NK-92 treated with Interleukin-12 subunit alpha and Interleukin-12 subunit beta, amount 100 ng/mL, for 24 hours (cell line): ENCODE measurements at places on chromosomes 11 and 22.
A peak's percentile ranks its signal among the peaks of the same experiment; 100 is the strongest.

DNA sequence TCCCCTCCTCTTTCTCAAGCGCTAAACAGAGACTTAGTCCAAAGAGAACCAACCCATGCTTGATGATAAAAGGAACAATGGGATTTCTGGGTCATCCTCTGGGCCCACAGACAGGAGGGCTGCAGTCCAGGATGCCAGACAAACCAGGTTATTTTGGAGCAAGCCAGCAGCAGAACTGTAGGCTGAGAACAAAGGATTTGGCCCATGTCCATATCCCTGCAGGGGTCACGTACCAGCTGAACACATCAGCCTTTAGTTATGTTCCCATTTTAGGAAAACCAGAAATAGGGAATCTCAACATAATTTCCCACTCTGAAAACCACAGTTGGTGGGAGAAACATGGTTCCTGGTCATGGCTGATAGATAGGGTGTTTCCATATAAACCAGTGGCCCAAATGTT, 533.6 kb upstream of the CADM1 start:
- no peak for DNase-seq

- DNase-seq, result no peak
Observed at GRCh38 chr11:44346983-44347382, 37.0 kb upstream of the ALX4 start.

GRCh38 chr11:57406337-57406904, 16.0 kb upstream of the PRG2 start:
- no peak for DNase-seq

DNA sequence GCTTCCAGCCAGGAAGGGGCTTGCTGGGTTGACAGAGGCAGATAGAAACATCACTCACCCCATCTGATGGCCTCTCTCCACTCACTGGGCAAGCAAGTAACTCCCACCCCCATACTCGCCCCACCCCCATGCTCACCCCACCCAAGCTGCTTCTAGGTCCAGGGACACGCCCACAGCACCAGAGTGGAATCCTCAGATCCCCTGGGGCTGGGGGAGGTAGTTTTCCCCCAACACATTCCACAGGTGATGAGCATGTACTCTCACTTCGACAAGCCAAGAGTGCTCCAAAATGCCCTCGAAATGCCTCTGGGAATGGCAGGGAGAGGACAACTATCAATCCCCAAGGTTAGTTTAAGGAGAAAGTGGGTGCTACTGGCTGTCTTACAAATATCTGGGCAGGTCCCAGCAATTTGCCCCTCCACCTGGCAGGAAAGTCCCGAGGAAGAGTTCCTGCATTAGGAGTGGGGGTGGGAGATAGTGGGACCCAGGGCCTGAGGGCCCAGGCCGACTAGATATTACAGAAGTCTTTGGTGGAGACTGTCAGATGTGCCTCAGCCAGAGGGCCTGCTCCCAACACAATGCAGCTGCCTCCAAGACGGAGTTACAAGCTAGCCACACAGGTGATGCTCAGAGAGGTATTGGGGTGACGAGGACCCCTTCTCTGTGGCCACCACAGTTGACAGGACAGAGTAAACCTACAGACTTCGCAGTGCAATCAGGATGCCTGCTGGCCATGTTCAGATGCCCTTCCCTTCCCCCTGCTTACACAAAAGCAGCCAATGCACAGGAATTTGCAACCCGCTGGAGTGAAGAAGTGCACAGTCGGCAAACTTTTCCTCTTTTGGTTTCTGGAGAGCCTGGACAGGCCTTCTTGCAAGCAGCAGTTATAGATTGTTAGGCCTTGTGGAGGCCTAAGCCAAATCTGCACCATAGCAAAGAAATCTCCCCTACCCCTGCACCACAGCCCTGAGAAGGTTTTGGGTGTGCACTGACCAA, 2.9 kb upstream of the LMO1 start:
- DNase-seq, result no peak

GRCh38 chr22:44878483-44879300, 126.3 kb downstream of the ARHGAP8 start:
- DNase-seq, result no peak

- DNase-seq, result no peak
Observed at GRCh38 chr11:2770096-2770751, 70.4 kb upstream of the KCNQ1OT1 start.

GRCh38 chr11:15412054-15412453, 297.3 kb downstream of the INSC start:
- DNase-seq, result no peak

DNA sequence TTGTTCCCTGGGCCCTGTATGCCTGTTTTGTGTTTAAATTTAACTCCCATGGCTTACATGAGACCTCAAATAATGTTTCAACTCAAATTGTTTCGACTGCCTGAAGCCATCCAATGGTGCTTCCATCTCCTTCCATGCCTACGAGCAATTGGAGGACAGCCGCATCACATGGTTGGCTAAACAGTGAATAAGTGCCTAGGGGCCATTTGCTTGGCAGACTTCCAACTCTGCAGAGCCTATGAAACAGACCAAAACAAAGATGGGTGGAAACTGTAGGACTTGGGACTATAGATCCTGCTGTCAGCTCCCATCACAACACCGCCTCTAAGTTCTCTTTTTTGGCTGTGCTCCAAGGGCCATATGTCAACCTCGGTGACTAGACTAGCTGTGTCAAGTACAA, 84.1 kb downstream of the PARVA start:
- DNase-seq, result no peak

DNA sequence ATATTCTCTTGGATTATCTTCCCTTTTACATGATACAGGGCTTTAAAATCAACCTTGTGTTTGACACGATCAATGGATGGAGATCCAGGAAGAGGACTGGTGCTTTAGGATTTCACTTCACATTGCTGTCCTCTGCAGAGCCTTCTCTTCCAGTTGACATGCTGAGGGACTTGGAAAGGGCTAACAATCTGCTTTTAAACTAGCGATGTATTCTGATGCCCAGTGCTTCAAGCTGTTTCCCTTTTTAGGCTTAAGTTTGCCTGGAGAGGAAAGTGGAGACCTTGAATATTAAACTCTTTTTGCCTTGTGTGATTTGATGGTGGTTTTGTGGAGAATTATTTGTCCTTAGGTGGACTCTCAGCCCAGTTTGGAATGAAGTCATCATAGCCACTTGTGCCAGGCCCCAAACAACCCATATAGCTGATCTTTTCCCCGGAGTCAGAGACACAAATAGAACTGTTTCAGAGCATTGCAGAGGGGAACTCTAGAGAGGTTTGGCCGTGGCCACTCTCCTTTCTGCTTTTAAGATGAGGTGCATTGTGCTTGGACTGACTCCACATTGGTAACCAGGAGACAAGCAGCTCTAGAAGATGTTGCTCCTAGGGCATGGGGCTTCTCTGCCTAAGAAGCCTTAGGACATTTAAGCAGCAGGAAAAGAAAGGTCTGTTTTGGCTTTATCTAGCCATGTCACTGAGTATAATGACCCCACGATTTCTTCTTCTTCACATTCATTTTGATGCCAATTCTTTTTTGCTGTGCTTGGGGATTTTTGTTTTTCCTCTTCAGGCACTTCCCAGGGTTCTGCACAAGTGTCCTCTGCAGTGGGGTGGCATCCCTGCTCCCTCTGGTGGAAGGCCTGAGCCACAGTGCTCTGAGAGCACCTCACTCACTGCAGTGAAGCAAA, 152.8 kb downstream of the NCAM1 start:
- DNase-seq, result peak; percentile 22

- DNase-seq, result no peak
Observed at GRCh38 chr11:46599340-46600193, 5.7 kb upstream of the AMBRA1 start.

DNA sequence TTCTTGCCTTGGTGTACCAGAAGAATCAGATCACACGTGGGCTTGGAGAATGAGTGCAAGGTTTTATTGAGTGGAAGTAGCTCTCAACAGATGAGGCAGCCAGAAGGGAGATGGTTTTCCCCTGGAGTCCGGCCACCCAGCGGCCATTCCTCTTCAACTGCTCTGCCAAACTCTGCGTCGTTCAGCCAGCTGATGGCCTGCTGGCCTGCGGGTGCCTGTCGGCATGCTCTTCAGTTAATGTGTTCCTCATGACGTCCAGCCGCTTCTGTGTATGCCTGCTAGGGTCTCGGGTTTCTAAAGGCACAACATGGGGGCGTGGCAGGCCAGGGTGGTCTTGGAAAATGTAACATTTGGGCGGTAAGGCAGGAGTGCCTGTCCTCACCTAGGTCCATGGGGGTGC, 487.9 kb upstream of the LRRC4C start:
- no peak for DNase-seq

GRCh38 chr11:9020916-9021315, 17.1 kb upstream of the NRIP3 start:
- DNase-seq, result no peak

DNA sequence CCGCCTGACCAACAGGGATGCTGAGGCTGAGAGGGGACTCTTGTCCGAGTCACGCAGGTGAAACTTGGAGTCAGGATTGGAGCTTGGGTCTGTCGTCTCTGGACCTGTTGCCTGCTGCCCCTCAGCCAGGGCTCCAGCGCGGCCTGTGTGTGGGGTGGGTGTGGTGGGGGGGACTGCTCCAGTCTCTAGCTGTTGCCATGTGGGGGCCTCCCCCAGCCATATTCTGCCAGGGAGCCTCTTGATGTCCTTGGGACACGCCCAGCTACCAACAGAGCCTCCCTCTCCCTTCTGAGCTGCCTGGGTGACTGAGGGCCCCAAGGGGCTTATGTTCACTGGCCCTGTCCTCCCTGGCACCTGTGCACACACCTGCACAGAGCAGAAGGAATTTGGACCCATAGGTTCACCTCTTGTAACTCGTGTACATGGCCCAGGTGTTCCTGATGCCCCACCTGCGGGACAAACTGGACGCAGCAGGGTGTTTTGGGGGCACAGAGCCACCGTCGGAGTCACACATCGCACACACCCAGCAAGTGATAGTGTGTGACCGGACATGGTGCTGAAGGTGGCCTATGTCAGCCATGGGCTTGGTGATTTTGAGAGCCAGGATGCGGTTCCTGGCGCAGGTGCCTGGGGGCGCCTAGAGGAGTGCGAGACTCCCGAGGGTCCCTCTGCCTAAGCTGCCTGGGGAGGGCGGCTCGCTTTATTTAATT, 252.3 kb downstream of the TBC1D22A start:
- no peak for DNase-seq

GRCh38 chr11:1390569-1391164, 933 bp downstream of the BRSK2 start:
- no peak for DNase-seq

DNA sequence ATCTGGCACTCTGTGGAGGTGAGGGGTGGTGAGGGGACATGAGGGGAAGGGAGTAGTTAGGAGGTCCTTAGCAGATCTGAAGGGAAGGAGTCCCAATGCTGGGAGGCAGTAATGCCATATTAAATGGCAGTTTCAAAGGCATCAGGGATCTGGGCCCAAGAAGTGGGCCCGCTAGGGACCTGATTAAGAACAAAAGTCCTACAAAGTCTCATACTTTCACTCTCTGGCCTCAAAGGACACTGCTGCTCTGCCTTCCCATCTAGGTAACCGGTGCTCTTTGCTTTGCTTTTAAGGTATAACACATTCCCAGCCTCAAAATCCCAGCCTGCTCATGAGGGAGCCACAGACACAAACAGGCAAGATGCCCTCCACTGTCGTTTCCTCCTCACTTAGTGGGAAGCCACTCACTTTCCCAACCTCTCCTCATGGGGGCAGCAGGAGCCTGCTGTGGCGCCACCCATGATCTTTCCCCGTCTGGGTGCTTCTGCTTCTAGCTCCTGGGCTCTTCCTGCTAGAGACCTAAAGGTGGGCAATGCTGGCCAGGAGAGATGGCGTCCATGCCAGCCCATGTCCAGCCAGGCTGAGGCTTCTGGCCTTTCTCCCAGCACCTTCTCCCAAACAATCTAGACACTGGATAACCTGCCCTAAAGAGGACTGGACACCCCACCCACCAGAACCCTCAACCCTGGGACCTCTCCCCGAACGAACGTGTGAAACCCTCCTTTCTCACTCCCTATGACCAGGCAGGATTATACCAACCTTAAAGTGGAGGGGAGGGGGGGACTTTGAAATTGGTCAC, 68.3 kb downstream of the PLEKHA7 start:
- DNase-seq, result peak; percentile 49

DNA sequence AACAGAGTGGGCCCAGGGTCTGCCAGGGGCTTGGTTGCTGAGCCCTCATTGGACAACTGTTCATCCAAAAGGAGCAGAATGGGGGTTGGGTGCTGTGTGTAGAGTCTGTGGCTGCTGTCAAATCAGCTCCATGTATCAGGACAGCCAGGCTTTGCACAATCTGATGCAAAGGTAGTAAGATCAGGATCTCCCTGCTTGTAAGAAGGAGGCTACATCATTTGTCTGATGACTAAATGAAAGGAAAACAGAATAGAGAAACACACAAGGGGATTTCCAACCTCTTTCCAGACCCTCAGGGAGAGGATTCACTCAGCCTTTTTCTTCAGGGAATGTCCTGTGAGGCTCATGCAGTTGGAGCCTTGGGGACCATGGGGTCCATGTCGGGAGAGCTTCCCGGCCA, 7.2 kb downstream of the MICAL2 start:
- DNase-seq, result no peak

DNA sequence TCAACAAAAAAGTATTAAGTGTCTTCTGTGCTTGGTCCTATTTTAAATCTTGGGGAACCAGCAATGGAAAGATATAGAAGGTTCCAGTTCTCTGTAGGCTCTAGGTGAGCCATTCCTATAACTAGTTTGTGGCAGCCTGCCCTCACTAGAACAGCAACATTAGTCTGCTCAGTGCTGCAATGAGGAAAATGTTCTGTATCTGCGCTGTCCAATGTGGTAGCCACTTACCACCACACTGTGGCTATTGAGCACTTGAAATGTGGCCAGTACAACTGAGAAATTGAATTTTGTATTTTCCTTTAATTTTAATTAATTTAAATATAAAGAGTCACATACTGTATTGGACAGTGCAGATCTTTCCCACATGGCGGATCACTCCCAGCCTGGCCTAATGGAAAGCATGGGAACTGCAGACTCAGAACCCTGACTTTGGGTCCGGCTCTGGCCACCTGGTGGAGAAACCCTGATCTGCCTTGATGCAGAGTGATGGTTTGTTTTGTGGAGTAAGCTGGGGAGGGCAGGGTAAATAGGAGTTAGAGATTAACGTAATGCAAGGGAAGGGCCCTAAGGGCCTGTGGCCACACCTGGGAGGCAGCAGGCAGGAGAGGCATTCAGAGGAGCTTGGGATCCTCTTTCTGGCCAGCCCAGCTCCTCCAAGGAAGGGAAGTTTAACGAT, 101.0 kb downstream of the ME3 start:
- DNase-seq, result no peak

GRCh38 chr11:63020671-63021291, 5.1 kb upstream of the SLC22A8 start:
- DNase-seq, result no peak

DNA sequence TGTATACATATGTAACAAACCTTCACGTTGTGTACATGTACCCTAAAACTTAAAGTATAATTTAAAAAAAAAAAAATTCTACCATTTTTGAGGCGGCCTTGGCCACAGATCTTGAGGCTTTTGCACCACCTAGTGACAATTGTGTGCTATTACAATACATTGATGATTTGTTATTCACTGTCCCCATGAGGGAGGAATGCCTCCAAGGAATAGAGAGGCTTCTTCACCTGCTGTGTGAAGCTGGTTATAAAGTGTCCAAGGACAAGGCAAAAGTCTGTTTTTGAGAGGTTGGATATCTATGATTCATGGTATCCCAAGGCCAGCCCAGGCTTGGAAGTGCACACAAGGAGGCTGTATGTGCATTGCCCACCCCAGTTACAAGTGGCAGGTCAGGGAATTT, 30.7 kb downstream of the SLC22A25 start:
- DNase-seq, result no peak

GRCh38 chr22:20464096-20464614, 26.5 kb upstream of the SCARF2 start:
- no peak for DNase-seq

- DNase-seq, result no peak
Observed at GRCh38 chr11:35118906-35119305, 20.1 kb upstream of the CD44 start.
